ENCODE measurements at places on chromosomes 5 and 9.

- no peak for DNase-seq
Measured at GRCh38 chr5:5584236-5584745, 161.8 kb downstream of the ICE1 start.

GRCh38 chr5:5533927-5534326, 111.5 kb downstream of the ICE1 start:
- no peak for DNase-seq

DNA sequence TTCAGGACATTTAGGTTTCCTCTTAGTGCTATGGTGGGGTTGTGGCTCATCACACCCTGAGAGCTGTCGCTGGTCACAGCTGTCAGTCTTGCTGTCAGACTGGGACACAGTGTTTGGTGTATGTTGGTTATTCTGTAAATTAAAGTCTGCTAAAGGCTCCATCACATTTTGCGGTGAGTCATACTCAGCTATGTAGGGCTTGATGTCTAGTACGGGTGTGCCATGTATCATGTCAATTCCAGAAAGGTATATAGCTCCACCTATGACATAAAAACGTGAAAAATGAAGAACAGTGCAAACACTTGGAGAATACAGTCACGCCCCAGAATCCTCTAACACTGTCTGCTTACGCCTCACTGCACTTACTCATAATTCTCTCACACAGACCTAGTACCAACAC, 11.9 kb downstream of the TRMO start:
- DNase-seq = no peak

- no peak for DNase-seq
Measured at GRCh38 chr5:160171666-160172065, 52.4 kb upstream of the PWWP2A start.

DNA sequence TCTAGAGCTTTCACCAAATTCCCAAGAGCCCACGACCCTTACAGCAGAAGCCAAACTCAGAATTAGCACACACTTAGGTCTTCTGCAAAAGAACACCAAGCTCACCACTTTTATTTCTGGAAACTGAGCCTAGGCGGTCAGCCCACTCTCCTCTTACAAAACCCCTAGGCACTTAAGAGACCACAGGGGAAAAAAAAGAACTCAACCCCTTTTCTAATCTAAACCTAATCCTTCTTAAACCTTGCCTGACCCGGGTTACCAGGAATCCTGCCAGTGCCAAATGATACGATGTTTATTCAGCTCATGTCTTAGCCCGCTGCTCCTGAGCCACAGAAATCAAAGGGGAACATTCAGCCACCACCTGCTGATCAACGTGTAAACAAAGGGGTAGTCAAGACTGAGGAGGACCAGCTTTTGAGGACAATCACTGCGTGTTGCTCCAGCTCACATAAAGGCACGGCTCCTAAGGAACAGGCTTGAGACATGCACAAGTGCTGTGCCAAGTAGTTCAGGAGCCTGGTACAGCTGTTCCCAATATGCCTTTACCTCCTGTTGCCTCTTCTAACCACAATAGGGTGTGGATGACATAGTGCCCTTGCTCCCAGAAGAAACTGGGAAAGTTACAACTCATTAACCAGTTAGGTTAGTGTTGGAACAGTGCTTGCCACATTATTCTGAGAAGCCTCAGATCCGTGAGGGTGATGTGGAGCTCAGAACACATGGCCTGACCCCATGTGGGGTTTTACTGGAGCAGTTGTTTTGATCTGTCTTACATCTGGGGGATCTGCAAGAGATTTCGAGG, 49.3 kb downstream of the ZFAND5 start:
- DNase-seq = no peak

DNA sequence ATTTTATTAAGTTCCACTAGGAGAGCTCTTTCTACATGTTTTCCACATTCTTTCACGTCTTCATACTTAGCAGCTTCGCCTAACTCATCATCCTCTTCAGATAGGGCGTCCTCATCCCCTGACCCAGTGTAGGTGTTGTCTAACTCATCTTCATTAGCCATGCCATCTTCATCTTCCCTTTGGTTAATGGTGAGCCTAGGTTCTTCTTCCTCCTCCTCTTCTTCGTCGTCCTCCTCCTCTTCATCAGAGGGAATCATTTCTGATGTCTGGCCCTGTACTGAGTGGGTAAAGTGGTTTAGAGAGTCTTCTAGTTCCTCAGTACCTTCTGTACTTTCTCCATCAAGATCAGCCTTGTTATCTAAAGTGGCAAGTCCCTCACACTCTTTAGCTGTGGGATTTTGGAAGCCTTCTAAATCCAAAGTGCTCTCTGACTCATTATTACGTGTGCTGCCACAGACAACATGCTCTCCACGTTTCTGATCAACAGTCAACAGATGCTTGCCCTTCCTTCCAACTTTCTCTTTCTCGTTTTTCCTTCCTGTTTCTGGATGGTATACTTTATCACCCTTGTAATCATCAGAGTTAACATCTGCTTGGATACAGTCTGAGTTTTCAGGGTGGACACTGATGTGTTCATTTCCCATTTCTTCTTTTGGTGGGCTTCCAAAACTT, 31.1 kb downstream of the TUT7 start:
- DNase-seq = no peak

DNA sequence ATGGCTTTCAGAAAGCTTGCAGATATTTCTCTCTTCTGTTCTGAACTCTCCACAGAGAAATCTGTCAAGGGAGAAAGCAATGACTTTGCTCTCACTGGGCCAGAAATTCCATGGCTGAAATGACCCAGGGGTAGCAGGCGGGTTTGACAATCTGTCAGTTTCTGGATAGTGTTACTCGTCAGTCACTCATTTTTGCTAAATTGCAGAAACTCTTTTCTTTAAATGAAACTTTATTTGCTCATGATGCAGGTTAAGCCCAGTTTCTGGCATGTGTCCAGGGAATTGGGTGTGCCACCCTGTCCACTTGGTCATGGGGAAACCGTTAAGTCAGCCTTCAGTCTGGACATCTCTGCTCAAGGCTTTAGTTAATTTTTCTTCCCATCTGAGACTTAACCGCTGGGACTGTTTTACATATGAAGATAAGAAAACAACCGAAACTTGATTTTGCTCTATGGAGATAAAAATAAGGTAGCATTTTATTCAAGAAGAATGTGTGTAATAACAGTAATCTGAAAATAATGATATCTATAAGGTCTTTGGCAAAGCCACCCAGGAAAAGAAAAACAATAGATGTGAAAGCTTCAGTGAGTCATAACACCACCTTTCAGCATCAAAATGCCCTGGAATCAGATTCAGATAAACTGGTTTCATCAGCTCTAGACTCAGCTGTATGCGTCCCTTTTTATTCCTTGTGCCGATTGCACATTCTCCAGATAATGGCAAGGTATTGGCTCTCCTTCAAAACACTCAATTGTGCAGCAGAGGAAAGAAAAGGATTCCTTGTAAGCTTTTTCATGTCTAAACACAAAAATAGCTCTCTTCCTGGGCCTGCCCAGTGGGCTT, 308.3 kb downstream of the ZSWIM6 start:
- DNase-seq = no peak

GRCh38 chr5:145588113-145588512, 247.0 kb downstream of the PRELID2 start:
- no peak for DNase-seq

GRCh38 chr5:71573591-71573990, 13.5 kb upstream of the MCCC2 start:
- DNase-seq = no peak

DNA sequence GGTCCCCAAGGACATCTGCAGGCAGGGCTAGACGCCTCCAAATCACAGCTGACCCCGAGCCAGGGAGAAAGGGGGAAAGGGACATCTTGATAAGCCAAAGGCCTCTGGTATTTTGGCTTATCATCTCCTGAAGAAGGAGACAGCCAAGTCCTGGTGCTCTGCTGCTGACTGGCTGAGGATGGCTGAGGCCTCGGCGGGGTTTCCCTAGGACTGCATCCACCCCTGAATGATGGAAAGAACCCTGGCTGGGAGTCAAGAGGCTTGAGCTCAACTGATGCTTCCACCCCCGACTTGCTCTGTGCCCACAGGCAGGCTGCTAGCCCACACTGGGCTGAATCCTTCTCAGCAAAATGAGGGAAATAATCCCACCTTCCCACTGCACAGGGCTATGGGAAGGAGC, 30.9 kb upstream of the HRH2 start:
- no peak for DNase-seq
